ENCODE measurements at places on chromosomes 16 and 17.
A peak's percentile ranks its signal among the peaks of the same experiment; 100 is the strongest.

GRCh38 chr16:65104471-65104870, 17.4 kb downstream of the CDH11 start:
- no peak for DNase-seq

DNA sequence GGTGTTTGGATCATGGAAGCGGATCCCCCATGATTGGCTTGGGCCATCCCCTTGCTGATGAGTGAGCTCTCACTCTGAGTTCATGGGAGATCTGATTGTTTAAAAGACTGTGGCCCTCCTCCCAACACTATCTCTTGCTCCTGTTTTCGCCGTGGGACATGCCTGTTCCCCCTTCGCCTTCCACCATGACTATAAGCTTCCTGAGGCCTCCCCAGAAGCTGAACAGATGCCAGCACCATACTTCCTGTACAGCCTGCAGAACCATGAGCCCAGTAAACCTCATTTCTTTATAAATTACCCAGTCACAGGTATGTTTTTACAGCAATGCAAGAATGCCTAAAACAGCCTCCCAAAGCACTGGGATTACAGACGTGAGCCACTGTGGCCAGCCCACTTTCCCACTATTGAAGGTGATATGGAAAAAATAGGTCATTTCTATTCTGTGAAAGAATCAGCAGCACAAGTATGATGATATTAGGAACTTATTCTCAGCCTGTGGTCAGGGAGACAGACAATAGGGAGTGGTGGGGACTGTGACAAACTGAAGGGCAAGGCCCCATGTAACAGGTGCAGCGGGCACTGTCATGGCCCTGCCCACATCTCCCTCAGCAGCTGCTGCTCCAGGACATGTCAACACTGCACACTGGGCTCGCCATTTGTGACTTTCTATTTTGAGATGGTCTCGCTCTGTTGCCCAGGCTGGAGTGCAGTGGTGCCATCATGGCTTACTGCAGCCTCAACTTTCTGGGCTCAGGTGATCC, 33.7 kb upstream of the LITAF start:
- no peak for DNase-seq

DNA sequence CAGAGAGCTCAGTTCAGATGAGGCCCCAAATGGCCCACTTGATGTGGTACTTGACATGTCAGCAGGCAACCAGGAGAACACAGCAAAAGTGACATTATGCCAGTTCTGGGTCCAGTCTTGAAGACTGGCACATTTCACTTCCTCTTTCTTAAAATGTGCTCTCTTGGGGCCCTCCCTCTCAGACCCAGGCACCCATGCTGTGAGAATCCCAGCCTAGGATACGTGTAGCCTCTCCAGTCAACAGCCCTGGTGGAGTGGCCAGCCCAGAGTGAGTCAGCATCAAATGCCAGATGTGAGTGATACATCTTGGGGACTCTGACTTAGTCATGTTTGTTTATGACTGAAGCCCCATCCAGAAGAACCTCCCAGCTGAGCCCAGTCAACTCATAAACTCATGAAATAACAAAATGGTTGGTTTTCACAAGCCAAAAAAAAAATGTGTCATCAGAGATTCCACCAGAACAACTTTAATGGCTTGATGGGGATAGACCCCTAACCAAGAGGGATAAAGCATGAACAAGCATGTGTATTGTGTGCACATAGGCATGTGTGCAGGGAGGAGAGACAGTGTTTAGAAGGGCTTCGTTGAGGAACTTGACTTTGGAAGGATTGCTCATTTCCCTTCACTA, 82.5 kb upstream of the TNRC6C start:
- DNase-seq: no peak

- DNase-seq: no peak
Observed at GRCh38 chr17:64555281-64555680, 48.5 kb downstream of the CEP95 start.

DNA sequence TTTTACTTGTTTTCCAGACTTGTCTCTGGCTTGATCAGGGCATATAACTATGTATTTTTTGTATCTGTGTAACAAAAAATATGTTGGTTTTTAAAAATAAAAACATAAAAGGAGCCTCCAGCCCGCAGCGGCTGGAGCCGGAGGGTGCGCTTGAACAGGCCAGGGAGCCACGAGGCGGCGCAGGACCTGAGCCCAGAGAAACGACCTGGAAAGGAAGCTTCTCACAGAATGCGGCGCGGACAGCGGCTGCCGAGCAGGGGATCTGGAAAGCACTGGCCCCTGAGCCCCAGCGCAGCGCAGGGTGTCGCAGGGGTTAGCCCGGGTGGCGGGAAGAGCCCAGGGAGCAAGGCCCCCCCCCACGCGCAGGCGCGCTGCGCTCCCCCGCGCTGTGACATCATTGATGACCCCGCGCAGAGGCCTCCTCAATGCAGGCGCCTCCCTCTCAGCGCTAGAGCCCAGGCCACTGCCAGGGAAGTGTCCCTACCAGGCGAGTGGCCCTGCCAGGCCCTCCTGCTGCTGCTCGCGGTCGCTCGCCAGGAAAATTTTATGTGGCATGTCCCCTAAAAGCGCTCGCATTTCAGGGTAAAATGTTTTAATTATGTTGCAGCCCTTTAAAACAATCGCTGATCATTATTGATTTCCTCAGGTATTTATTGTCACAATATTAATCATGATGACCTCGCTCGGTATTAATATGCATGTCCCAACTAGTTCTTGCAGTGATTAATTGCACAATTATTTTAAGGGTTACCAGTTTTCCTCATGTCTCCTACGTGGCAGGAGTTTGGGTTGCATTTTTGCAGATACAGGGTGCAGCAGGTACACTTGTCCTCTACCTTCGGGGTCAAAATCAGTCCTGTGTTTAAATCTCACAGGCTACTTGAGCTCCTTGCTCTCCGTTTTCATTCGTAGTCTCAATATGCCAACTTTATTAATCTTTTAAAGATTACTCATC, 134.2 kb downstream of the USP22 start:
- peak; percentile 94 for DNase-seq

GRCh38 chr17:81914103-81914850, 3.1 kb upstream of the PCYT2 start:
- DNase-seq: no peak

DNA sequence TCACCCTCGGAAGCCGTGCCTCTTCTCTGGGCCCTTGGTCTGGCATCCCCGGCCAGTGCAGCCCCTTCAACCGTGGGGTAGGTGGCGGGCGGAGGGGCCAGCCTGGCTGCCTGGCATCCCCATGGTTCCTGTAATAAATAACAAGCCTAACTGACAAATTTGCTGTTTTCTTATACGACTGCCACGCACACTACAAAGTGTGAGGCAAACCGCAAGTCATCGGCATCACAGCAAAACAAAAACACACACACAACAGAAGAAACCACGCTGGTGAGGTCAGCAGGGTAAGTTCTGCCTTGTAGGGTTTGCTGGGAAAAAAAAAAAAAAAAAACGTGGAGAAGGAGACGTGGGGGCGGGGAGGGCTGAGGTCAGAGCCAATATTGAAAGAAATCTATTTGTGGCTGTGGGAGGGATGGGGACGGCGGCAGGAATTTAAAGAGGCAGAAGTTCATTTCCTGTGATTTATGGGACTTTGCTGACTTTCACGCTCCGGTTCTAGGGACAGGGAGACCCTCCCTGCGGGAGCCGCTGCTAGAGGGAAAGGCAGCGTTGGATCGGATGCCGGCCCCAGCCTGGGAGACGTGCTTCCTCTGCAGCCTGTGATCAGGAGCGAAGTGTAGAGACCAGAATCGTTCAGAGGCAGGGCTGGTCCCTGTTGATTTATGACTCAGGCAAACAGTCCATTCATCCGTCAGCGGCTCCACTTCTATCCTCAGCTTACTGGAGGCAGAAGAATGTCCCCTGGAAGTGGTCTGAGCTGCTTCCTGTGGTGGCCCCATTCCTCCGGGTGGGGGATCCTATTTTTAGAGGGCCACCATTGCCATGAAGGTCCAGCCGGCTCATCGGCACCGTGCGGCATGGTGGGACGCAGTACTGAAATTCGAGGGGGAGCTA, 162.8 kb downstream of the FOXL1 start:
- DNase-seq: peak; percentile 69

DNA sequence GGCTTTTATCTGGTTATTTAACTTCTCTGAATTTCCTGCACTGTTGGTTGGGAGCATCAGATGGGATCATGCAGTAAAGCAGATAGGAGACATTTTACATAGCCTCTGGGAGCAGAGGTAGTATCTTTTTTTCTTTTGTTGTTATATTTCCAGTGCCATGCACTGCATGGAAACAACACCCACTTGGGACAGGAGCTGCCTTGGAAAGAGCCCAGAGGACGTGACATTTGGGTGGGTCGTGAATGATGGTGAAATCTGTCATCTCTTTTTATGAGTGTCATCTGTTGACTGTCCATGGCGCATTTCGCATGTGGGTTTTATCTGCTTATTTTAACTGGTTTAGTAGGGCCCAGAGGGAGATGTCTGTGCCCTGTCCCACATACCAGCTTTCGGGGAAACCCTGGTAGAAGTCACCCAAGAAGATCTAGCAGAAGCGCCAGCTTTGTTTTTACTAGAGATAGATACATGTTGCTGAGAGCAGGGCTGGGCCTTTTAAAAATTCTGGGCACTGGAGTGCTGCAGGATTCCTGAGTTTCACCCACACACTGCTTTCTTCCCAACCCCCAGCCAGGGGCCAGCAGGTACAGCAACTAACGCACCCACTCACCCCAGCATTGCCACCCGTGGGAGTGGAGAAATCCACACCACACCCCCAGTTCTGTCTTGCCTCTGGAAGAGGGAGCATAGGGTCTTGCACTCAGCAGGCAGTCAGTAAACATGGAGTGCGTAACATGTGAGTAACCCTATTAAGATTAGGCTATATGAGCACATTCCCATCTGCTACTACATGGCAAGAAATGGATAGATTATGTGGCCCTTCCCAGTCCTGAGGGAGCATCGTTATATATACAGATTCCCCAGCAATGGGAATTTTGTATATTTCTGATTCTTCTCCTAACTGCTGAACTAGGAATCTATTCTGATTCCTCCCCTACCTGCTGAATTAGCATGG, 8.4 kb upstream of the TERF2 start:
- no peak for DNase-seq

DNA sequence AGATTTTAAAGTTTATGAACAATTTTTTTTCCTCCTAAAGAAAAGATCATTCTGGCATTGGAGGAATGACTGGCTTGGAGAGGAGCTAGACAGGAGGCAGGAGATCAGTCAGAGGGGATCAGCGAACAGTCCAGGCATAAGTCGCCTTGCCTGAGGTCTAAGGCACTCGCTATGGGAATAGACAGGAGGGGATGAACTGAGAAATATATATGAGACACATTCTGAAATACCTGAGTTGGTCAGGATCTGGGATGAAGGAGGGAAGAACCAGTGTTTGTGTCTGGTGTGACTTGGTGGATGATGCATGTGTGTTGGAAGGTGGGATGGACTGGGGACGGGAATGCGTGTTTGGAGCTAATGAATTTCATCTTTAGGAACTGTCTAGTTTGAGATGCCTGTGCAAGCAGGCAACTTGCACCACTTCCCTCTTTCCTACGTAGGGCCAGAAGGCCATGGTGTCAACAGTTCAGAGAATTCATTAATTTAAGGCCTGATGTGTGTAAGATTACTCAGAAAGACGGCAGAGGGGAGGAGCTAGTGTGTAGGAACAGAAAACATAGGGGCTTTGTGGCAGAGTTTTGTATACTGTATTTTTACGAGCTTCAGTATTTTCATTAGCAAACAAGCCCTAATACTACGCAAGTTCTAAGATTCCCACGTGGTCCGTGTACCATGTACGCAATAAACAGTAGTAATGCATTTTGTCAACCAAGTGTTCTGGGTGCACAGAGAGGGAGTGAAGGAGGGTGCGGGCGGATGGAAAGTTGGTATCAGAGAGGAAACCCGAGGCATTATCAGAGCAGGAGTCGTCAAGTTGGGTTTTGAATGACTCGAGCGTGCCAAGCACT, 825 bp downstream of the HEATR6 start:
- no peak for DNase-seq

- no peak for DNase-seq
Observed at GRCh38 chr17:47735536-47736011, 2.5 kb downstream of the TBX21 start.

GRCh38 chr16:81106826-81107503, 10.8 kb upstream of the GCSH start:
- peak; percentile 4 for DNase-seq

GRCh38 chr16:54363766-54364165, 77.2 kb upstream of the IRX3 start:
- DNase-seq: no peak

GRCh38 chr17:683040-683439, 31.6 kb downstream of the VPS53 start:
- DNase-seq: no peak

DNA sequence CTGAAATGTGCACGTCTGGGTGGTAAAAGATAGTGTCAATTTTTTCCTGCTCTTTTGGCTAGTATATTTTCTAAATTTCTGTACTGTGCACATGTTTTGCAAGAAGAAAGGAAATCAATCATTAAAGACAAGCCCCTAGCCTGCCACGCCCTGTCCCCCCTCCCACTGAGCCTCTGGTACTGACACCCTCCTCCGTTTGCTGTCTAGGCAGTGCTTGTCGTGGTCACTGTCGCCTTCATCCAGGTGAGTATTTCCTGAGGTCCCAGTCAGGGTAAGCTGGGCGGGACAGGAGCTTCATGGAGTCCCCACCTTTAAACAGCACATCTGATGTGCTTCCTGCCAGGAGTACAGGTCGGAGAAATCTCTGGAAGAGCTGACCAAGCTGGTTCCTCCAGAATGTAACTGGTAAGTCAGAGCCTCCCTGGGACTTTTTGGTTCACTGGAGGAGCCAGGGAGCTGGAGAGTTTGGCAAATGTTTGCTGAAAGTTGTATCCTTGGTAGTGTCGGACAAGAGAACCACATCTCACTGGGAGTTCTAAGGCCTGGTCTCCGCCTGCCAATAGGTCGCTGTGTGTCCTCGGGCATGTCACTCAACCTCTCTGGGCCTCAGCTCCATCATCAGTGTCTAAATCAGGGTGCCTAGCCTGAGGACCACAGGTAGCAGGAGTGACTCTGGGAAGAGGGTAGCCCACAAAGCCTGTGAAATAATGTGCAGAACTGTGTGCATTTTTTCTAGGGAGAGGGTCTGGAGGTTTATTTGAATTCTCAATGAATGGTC, 42.2 kb downstream of the ATP2C2 start:
- DNase-seq: no peak

DNA sequence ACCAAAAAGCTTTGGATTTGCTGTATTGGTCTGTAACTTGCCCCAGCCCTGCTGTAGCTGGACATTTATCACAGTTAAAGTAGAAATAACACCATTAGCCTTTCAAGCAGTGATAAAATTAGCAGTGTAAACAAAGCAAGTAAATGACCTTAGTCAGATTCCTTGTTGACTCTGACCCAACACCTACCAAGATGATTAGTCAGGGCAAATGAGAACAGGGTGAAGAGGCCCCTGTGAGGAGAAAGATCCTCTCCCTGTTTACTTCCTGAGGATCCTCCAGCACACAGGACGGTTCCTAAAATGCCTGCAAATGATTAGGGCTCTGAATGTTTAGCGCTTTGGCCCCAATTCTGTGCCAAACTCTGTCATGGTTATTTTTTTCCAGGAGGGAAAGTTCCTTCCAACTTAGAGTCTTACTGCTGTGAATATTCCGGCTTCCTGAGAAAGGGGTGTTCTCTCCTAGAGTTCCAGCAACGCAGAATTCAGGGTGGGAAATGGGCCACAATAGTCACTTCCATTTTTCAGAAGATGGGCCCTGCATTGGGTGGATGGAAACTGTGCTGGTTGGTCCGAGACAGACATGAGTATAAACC, 259.0 kb upstream of the MYOCD start:
- no peak for DNase-seq

GRCh38 chr17:17736205-17737183, 55.2 kb downstream of the RAI1 start:
- DNase-seq: no peak

All from umbilical cord (tissue), 2 donors.